NCI-H1417 treated with DMSO at 0.1 percent for 48 hours (cell line): ENCODE measurements at places on chromosomes 3 and 15.

DNA sequence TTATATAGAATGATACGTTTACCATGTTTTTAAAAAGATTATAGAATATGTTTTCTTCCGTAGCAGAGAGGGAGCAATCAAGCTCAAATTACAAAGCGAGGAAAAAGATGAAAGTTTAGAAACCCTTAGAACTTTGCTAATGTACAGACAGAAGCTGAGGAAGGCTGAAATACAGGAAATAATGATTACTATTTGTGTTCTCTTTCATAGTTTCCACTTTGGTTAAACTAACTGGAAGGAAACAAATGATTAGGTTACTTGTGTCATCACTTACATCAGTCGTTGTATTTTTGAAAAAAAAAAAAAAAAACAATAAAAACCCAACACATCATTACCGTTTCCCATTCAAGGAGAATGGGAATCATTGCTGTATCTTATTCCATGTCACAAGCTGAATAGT, 337.8 kb upstream of the CBLB start:
- DNase-seq = no peak

DNA sequence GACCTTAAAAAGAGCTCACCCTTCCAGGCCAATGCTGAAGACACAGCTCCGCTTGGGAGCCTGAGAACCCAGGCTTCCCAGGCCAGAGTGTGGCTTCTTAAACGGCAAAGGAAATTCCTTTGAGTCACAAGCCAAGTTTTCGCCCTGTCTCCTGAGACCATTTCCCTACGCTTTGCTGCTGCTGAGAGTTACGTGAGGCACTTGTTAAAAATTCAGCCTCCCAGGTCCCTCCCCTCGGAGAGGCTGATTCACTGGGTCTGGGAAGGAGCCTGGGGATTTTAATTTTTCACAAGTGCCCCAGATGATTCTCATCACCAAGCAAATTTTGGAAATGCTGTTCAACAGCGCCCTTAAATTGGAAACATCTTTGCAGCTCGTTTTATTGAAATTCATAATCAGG, 25.5 kb downstream of the RLBP1 start:
- no peak for DNase-seq

DNA sequence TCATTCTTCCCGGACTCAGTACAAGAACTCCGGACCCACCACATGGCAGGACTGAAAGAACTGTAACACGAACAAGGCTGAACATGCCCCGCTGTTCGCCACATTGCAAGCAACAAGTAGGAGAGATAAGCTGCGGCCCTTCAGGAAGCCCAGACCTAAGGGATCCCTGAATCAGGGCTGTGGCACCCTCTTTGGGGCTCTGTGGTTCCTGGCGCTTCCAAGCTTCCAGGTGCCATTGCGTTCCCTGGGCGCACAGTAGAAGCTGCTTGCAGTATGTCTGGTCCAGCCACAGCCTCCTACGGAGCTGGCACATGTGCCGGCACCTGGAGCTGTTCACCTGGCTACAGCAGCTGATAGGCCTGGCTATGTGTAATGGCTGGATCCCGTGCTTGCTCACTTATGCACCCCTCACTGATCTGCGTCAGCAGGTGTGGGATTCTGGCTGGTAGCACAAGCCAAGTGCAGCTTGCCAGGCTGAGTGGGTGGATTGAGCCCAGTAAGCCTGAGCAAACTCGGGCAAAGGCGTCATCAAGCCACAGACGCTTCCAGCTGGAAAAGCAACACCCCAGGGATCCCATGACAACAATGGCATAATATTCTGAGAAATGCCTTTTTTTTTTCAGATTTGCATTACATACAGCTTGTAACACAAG, 748.6 kb upstream of the GBE1 start:
- no peak for DNase-seq

GRCh38 chr3:50242381-50242770, 6.4 kb downstream of the GNAI2 start:
- no peak for DNase-seq

GRCh38 chr3:32994045-32994444, 42.6 kb downstream of the CCR4 start:
- no peak for DNase-seq

DNA sequence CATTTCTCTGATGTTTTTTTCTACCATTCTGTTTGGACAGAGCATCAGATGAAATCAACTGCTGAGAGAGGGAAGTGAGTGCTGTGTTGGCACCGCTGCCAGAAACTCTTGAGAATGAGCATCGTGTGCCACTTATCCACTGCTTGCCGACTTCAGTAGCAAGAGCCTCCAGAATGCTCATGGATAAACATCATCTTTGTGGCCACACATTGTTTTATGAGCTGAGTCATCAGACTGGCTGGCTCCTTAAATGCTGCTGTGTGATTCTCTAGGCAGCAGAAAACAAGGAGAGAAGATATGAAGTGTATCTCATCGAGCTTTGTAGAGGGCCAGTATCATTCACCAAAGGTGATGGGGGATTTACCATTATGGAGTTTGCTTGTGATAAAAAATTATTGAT, 3.4 kb upstream of the DOCK3 start:
- DNase-seq = no peak

DNA sequence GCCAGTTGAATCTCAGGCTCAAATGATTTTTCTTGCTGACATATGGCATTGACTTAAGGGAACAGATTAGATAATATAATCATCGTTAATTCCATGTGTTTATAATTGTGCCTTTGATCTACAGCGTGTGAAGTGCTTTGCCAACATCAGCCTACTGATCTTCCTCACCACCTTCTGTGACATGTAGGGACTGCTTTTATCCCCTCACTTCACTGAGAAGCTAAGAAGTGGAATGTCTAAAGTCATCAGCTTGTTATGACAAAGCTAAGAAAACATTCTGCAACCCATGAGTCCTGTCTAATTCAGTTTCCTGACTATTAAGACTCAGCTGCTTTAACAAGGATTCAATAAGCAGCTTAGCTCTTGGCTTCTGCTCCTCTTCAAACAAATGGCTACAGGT, 106.0 kb downstream of the MYH15 start:
- no peak for DNase-seq

DNA sequence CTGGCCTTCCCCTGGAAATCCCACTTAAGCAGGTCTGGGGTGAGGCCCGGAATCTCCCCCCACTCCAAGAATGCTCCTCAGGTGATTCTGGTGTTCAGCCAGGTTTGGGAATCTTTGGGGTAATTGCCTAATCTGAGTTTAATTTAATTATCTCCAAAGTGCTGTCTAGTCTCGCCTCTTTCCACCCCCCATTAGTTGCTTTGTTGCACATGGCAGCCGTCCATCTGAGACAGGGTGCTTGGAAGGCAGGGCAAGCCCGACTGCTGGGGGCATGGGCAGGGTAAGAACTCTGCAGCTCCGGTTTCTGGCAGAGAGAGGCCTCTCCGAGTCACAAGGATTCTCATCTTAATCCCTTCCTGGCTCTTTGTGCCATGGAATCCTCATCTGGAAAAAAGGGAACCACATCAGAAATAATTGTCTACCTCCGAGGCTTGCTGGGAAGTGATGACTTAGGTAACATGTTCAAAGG, 15.0 kb downstream of the IL17RD start:
- DNase-seq = no peak

DNA sequence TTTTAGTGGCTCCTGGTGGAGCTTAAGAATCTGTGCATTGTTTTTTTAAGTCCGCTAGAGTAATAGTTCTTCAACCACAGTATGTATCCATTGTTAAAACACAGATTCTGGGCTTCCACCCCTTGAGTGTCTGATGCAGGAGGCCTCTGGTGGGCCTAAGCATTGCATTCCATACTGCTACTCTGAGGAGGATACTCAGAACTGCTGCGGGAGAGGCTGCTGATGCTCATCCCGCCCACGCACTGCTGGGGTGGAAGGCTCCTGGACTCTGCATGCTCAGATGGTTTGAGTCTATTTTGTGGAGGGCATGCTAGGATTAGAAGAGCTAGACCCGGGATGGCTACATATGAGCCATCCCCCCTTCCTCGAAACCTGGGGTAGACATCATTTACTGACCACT, 74.4 kb downstream of the THSD4 start:
- no peak for DNase-seq

- no peak for DNase-seq
Observed at GRCh38 chr3:15522016-15522415, 510 bp upstream of the COLQ start.

DNA sequence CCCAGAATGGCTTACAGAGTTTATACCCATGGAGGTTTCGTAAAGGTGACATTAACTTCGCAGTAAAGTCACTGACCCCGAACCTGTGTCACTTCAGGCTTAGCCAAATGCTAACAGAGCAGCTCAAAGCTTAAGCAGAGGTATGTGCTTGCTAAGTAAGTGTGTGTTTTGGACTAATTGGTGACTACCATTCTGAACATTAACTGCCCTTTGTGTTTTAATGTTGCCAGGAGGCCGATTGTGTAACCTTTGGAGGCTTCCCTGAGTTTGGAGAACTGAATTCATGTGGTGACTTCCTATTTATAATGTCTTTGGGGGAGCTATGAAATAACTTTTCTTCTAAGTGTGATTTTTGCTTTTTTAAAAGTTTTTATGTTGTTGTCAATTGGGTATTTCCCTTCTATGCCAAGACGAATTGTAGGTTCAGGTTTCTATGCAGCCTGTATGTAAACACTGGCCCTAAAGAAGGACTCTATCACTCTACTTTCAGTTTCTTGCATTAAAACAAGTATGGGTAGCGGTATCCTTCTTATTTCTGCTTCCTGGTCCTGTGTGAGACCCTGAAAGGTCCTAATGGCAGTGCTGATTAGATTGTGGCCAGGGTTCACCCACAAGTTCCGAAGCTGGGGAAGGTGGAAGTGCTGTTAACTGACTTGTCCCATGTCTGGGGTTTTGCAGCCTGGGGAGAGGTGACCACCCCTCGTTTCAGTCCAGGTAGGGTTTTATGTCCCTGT, 86.3 kb downstream of the IGF1R start:
- DNase-seq = no peak

DNA sequence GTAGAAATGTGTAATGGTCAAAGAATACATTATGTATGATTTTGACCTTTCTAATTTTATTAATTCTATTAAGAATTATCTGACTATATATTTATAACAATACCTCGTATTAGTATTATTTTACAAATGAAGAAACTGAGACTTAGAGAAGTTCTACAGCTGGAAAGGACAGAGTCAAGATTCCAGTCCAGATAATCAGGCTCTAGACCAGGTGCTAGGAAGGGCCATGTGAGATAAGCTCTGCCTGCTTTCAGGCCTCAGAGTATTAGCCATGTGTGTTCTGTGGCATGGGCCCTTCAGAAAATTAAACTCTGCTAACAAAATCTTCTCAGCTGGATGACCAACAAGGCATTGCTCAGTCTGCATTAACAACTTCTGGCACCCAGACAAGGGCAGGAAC, 87.5 kb downstream of the CD200R1L start:
- no peak for DNase-seq

- no peak for DNase-seq
Observed at GRCh38 chr3:106881186-106881585, 496.1 kb upstream of the CCDC54 start.

GRCh38 chr15:26065723-26066122, 202.6 kb upstream of the ATP10A start:
- DNase-seq = no peak

- no peak for DNase-seq
Observed at GRCh38 chr3:8529738-8530525, 28.3 kb downstream of the LMCD1 start.

DNA sequence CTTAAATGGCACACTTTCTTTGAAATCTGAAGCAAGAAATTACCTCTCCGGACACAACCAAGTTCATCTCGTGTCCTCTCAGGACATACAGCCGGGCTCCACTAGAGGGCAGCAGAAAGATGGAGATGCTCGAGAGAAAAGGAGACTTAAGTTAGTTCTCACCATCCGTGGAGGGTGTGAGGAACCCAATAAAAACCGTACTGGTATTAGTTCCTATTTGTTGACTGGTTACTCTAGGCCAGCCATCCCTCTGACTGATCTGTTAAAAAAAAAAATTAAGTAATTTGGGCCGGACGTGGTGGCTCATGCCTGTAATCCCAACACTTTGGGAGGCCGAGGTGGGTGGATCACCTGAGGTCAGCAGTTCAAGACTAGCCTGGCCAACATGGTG, 7.9 kb upstream of the CYP11A1 start:
- peak; percentile 55 for DNase-seq

- DNase-seq = no peak
Observed at GRCh38 chr3:175222356-175222755, 363.2 kb downstream of the NAALADL2 start.

DNA sequence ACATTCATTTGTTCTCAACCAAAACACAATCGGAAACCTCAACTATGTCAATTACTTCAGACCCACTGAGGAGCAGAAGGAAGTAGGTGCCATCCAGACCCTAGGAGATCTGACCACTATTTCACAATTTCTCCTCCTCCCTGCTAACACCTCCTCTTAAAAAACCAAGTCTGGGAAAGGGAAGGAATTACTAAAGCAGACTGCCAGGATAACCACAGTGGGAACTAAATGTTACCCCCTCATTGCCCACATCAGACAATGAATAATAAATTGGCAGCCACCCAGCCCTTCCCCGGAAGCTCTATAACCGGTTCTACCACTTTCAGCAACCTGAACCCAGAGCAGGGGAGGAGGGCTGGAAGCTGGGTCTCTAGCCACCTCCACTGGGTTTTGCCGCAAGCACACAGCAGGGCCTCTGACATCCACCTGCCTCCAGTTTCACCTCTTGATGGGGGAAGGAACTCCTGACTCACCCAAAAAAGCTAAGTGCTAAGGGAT, 17.6 kb downstream of the C15orf62 start:
- DNase-seq = peak; percentile 76
